ENCODE measurements at places on chromosomes 2 and 18.

- DNase-seq = no peak
Observed at GRCh38 chr2:43341959-43342757, 115.8 kb upstream of the ZFP36L2 start.

DNA sequence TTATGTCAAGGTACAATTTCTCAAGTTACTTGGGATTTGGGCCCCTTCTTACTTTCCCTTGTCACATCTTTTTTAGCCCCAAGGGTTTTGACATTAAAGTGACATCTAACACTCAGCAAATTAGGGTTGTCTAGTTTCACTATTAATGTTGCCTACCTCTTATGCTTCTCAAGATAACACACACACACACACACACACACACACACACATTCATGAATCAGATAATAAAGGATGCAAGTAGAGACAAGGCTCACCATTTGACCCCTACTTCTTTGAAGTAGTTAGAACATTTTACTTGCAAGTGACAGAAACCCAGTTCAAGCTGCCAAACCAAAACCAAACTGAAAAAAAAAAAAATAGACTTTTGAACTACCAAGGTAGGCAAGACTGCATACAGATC is 138.8 kb downstream of the TRIB2 start:
- DNase-seq = no peak

- no peak for DNase-seq
Observed at GRCh38 chr18:2958819-2959298, 54.1 kb downstream of the LPIN2 start.

DNA sequence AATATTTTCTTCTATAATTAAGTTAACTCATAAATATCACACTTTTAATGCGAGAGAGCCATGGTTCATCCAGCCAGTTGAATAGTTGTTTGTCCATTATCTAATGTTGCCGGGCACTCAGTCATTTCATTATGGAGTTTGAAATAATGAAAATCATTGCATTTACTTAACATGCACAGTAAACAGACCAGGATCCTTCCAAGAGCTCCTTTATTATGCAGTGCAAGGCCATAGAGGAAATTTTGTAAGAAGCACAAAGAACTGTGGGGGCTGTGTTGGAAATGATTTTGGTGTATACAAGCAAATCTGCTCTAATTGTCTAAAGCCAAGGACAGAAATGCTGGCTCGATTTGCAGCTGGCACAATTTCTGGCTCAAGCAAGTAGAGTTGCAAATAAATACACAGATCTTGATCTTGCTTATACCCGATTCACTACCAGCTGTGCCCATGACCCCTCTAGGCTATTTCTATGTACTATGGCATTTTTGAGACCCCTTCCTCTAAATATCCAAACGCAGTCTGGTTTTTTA is 400.3 kb upstream of the HNRNPA3 start:
- DNase-seq = no peak

GRCh38 chr2:234483568-234484251 is 13.2 kb downstream of the ARL4C start:
- no peak for DNase-seq

GRCh38 chr18:8623549-8624106 is 14.4 kb downstream of the RAB12 start:
- no peak for DNase-seq

All from esophagus squamous epithelium (tissue), 5 donors.